ENCODE measurements at places on chromosomes 1 and 21.

GRCh38 chr1:216270086-216270773 lies 153.0 kb downstream of the USH2A start:
- DNase-seq = no peak

- DNase-seq = no peak
Measured at GRCh38 chr1:160724465-160725242, 13.0 kb upstream of the CD48 start.

DNA sequence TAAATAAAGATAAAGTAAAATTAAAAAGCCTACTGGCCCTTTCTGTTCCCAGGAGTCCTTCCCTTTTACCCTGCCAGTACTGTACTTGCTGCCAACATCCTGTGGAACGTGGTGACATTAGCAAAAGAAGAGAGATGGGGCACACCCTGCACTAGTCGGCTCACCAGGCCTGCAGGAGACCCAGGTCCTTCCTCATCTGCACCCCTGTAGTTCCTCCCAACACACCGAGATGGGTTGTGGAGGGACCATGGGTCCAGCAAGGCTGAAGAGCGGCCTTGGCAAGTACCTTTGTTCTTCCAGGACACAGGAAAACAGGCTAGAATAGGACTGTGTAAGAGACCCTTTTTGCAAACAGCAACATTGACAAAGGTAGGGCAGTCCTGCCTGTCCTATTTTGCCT lies 98.7 kb upstream of the TMPRSS2 start:
- DNase-seq = no peak

DNA sequence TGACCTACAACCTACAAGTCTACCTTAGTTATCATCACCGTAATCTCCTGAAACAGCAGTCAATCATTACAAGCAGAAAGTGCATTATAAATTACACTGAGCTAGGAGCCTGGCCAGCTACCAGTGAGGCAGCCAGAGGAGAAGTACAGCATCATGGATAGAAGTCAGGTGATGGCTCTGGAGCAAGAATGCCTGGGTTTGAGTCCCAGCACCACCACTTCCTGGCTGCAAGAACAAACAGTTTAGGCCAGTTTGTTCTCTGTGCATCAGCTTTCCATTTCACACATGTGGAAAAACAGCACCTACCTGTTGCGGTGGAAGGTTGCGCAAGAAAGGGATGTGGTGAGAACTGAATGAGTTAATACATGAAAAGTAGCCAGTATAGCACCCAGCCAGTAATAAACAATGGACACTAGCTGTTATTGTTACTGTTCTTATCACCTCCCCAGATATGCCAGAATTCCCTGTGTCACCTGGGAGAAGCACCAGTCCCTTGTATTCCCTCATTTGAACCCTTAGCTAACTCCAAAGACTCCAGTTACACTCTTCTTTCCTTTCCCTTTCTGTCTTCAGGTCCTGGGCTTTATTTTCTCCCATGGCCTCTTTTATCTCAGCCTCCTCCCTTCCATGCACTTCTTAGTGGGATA lies 9.0 kb downstream of the CREG1 start:
- DNase-seq = no peak

- DNase-seq = no peak
Measured at GRCh38 chr1:236419502-236419901, 25.4 kb downstream of the EDARADD start.

DNA sequence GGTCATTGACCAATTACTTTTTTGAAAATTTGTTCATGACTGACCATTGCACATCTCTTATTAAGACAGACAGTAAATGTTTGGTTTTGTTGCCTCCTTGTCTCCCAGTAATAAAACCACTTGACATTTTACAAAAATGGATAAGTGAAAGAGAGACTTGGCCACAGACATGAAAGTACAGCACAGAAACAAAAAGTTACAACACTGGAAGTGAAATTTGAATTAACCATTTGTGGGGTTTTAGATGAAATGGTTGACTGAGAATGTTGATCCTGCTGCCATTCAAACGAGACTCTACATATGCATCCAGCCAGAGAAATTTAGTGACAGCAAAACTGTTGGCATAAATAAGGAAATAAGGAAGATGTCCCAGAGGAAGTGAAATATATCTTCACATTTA lies 79.3 kb upstream of the B3GALT2 start:
- no peak for DNase-seq

GRCh38 chr1:17755120-17755519 lies at the start of gene ACTL8:
Gene ACTL8, plus strand, starts transcription at chr1:17755333. Its CDS starts 67,676 bp downstream, at chr1:17823009.
- DNase-seq = no peak

- no peak for DNase-seq
Measured at GRCh38 chr1:85573322-85573721, 7.2 kb upstream of the CCN1 start.

DNA sequence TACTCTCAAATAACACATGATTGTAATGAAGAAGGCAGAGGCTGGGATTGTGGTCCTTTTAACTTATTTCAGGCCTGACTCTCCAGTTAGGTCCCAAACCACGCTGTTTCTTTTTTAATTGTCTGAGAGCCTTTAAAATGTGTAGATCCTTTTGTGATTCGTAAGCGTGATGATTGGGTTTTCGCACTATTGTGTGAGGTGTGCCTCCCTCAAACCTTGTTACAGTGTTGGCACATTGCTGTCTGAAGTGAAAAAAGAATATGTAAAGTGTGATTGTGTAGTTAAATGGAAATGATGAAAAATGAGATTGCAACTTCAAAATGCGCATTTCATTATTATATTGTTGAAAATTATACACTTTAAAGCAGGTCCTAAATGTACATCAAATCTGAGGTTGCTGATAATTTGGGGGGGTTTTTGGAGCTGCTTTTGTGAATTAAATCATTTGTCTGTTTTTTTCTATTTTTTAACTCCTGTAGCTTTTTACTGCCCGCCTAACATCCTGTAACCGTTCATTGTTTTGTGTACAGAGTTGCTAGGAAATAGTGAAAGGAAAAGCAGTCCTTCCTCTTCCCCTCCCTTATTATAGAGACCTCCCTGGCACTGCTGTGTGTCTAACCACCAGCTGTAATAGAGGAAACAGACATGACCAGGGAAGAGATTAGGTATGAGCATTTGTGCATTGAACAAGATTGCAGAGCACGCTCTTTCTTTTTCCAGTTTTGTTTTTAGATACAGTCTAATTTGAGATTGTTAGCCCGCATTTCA lies 43.3 kb downstream of the IARS2 start:
- DNase-seq = no peak

DNA sequence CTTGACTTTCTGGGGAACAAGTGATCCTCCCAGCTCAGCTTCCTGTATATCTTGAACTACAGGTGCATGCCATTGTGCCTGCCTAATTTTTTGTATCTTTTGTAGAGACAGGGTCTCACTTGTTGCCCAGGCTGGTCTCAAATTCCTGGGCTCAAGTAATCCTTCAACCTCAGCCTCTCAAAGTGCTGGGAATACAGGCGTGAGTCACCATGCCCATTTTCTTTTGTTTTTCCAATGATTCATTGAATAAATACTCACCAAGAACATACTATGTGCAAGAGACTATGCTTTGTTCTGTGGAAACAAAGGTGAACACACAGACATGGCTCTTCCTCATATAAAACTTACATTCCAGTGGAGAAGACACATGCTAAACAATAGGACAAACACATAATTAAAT lies 407.8 kb upstream of the DAB1 start:
- DNase-seq = no peak

DNA sequence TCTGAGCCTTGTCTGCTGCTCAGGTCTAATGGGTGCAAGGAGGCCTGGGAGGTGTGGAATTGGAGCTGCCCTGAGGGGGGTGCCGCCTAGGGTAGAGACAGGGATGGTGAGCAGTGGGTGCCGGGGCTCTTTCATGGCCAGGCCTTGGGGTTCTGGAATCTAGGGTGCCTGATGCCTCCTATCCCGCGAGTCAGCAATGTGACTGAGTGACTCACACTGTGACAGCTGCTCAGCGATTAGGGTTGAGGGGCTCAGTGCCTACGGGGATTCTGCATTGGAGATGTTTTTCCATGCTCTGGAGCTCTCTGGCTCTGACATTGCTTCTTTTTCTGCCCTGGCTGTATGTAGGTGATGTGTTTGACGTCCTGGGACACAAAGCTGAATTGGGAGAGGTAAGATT lies 16.8 kb downstream of the ATP8B2 start:
- DNase-seq = no peak

DNA sequence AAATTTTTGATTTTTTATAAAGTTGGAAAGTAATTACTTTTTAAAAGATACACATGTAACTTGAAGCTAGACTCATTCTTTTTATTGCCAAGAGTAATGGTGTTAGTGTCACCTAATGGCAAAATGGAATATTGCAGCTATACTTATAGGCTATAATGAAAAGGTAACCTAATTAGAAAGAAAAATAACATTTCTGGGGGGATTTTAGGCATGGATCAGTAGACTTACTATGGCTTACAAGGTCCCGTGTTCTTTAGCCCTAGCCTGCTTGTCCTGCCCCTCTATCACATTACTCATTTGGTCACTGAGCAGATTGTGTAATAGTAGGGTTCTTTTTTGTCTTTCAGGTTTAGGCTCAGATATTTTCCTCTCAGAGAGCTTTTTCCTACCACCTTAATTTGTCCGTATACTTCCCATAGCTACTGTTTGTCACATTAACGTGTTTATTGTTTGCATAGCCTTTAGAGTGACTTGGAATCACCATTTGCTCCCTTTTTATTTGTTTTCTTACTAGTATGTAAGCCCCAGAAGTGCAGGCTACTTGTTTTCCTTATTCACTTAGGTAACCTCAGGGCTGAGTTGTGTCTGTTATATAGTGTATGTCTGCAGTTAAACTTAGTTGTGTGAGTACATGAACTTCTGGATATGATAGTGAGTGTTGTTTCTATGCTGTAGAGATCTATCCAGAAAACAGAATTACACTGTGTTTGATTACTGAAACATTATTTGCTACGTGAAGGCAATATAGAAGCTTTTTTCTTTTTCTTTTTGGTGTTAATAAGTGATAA lies 58.7 kb downstream of the RABGAP1L start:
- DNase-seq = no peak

GRCh38 chr1:119713749-119714456 lies 2.2 kb downstream of the PHGDH start:
- DNase-seq = no peak

GRCh38 chr1:17795081-17795809 lies 40.1 kb downstream of the ACTL8 start:
- DNase-seq = no peak

- no peak for DNase-seq
Measured at GRCh38 chr1:16275591-16275990, 38.6 kb upstream of the CPLANE2 start.

DNA sequence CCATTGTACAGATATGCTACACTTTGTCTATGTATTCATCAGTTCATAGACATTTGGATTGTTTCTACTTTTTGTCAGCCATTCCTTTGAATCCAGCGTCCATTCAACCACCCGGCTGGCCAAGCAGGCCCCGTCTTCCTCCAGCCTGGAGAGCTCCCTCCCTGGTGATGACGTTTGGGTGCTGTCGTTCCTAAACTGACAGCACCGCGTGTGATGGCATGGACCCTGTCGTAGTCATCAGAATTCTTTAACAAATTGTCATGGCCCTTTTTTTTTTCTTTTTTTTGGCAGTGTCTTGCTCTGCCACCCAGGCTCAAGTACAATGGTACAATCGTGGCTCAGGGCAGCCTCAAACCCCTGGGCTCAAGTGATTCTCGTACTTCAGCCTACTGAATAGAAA lies 138.6 kb upstream of the ERRFI1 start:
- no peak for DNase-seq

DNA sequence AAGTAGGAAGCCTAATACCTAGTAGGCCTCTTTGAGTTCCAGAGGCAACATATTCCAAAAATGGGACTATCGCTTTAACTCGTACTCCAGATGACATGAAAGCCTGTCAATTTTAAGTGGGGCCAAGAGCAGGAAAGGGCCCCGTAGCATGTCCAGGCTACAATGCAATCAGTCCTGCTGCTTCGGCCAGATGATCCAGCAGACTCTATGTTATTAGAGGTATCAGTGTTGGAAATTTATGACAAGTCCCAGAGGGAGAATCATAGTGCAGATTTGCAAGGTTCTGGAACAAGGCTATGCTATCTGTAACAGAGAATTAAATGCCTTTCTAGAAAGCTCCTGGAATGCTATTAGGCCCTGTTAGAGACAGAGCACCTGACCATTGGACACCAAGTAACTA lies 56.7 kb upstream of the SRP9 start:
- DNase-seq = no peak

DNA sequence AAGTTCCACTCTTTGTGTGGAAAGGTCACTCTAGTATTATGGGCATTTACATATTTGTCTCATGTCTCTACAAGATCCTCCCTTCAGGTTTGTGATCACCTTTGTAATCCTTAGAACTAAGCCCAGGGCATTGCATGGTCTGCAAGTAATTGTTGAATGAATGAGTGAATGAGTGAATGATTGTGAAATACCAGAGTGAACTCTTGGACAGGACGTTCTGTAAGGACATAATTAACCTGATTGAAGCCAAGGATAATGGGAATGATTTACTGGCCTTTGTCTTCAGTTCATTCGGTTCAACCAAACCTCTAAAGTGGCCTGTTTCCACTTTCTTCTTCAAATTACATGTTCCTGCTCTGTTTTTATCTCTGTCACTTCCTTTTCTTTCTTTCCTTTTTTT lies 83.0 kb upstream of the TSPAN2 start:
- DNase-seq = no peak

DNA sequence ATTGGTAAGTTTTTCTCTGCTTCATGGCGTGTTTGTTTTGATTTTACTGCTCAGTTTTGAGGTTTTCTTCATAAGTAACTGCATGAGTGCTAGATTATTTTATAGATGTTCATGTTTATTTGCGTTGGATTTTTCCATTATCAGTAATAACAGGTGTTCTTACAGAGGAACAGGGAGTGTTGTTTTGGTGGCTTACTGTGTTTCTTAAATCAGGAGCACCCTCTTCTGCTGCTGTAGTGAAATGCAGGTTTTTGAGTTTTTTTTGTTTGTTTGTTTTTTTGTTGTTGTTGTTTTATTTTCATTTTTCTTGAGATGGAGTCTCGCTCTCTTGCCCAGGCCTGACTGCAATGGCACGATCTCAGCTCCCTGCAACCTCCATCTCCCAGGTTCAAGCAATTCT lies 32.6 kb downstream of the CTBS start:
- DNase-seq = no peak

GRCh38 chr1:204181116-204181515 lies 15.0 kb upstream of the REN start:
- DNase-seq = no peak

- DNase-seq = no peak
Measured at GRCh38 chr1:41622859-41623732, 138.6 kb upstream of the EDN2 start.

- no peak for DNase-seq
Measured at GRCh38 chr1:232328486-232329102, 301.3 kb downstream of the SIPA1L2 start.

- DNase-seq = no peak
Measured at GRCh38 chr1:161171191-161171590, 5.0 kb downstream of the PPOX start.

DNA sequence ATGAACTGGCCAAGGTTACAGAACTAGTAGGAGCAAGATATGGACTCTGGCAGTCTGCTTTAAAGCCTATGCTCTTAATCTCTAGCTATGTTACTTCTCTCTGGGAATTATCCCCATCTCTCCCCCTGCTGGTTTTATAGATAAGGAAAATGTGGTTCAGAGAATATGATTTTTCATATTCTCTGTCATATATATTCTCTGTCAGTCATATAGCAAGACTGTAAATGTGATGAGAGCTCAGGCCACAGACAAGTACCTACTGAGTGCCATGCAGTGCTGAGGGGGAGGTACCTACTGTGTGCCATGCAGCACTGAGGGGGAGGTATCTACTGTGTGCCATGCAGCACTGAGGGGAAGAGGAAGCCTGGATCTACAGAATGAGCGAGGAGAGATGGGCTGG lies 220.3 kb upstream of the FGGY start:
- no peak for DNase-seq
